ENCODE measurements at places on chromosomes 5 and 9.

DNA sequence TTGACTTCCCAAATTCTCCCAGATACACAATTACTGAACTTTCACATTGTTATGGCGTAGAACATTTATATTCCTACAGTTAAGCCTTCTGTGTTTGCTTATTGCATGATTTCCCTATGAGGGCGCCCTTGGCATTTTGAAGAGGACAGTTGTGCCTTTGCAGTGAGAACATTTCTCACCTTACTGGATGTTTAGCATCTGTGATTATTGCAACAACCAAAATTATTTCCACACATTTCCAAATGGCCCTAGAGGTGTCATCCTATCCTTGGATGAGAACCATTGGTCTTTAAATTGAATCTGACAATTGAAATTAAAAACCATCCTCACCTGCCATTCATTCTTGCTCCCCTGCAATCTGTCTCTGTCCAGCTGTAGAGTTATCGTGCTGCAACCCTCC lies 104.0 kb downstream of the MAMDC2 start:
- DNase-seq, result no peak

DNA sequence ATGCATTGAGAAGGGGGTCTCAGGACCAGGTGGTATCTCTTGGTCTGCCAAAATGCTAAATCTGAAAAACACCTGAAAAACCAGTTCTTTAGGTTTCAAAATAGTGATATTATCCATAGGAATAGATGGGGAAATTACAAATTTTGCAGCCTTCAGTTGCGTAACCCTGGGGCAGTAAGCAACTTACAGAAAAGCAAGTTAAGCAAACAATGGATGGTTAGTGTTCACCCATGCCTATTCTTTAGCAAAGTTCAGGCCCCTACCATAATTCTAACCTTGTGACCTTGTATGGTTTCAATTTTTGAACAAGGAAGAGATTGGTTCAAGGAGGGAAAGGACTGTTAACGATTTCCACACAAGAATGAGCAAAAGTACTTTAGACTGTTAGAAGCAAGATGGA lies 24.5 kb downstream of the GLRX start:
- no peak for DNase-seq

GRCh38 chr5:146313027-146313426 lies 25.6 kb upstream of the POU4F3 start:
- no peak for DNase-seq

- DNase-seq, result no peak
Measured at GRCh38 chr5:73631500-73631899, 5.5 kb downstream of the ARHGEF28 start.

GRCh38 chr5:147436596-147436995 lies 73.3 kb downstream of the DPYSL3 start:
- DNase-seq, result no peak

DNA sequence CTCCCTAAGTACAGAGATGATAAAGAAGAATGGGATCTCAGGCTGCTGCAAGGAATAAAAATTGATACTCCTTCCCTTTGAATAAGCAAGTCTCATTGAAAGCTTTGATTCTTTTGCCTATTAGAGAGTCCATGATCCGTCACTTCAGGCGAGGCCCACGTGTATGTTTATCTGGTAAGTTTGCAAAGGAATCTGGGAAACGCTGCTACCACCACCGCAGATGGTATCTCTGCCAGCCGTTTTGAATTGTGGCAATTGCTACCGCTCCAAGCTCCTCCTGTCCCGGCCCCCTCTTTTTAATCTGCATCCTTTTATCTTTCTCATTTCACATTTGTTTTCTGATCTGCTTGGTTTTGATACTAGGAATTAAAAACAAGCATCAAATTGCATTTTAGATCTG lies 42.9 kb upstream of the GRIA1 start:
- DNase-seq, result no peak

DNA sequence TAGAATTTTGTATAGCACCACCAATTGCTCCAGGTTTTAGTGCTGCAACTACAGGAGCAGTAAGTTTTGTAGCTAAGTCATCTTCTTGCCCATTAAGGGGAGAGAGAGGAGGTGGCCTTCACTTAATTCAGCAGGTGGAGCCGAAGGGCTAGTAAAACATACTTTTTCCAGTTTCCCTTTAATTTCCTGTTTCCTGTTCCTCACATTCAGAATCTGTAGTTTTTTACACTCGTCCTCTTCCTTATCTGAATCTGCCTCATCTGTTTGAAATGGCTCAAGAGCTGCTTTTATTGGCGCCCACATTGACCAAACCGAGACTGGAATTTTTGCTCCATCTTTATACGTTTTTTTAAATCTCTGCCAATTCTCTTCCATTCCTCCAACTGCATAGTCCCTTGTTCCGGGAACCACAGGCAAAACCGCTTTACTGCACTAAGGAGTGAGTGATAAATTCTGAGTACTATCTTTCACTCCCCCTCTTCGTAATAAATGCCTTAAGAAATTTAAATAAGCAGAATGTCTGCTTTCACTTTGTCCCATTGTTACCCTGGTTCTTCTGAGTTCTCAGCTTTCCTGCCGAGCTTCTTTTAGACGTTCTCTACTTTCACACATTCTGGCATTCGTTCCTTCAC lies 133.9 kb downstream of the DROSHA start:
- DNase-seq, result no peak

DNA sequence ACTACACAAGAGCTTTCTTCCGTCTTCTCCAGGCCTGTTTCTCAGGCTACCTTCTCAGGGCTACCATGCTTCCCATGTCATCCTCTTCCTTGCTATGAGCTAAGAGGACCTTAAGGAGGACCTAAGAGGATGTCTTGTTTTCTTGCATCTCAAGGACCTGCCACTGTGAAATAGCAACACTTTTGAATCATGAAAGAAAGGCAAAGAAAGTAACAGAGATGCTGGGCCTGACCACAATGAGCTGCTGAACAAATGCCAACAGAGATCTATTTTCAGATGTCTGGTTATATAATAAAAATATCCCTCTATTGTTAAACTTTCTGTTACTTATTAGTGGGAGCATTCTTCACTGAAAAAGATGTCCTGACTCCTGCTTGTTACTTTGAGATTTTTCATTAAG lies 36.7 kb upstream of the ANXA1 start:
- DNase-seq, result no peak
